ENCODE measurements at places on chromosomes 1 and 21.

DNA sequence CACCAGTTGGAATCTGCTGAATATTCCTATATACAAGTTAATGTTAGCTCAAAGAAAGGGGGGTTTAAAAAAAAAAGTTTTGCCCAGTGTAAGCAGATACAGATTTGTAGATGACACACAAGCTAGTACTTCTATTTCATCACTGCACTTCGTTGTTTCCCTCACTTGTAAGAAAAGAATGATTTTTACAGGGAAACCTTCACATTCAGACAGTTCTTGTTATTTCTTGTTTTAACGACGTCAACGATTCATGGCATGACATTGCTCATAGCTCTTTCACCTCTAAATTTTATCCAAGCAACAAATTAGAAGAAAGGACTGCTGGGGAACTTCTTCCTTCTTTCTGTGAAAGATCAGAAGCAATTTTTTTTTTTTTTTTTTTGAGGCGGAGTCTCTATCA, 25.7 kb upstream of the C1orf105 start:
- no peak for DNase-seq

- DNase-seq, result no peak
Measured at GRCh38 chr1:209648346-209648745, 3.9 kb downstream of the LAMB3 start.

DNA sequence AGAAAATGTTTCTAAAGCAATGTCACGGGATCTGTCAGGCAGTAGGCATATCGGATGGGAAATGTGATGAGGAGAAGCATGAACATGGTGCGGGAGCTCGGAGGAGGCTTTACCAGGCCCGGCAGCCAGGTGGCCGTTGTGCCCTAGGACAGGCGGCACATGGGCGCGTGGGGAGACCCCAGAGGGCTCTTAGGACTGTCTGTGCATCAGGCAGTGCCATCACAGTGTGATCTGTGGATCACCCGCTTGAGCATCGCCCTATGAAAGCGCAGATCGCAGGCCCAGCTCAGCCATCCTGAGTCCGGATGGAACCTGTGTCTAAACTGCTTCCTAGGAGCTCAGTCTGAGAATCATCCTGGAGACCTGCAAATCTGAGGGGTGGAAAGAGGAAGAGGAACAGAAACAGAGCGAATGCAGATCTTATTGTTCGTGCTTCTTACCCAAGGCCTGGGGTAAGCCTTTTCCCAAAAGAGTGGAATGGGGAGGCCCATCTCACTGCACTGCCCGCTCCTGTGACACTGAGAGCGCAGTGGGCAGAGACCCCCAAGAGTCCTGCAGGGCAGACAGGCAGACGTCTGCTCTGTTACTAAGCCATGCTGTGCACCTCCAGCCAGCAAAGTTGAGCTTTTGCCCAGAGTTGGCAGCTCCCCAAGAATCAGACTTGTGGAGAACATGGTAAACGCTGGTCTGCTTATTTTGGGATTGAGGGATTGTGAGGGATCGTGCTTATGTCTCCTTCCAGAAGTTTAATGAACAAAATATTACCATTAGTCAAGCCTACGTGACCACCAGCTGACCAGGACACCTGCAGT, 251.0 kb downstream of the RHOU start:
- DNase-seq, result no peak

- no peak for DNase-seq
Measured at GRCh38 chr1:220817907-220818306, 31.2 kb downstream of the MTARC1 start.

DNA sequence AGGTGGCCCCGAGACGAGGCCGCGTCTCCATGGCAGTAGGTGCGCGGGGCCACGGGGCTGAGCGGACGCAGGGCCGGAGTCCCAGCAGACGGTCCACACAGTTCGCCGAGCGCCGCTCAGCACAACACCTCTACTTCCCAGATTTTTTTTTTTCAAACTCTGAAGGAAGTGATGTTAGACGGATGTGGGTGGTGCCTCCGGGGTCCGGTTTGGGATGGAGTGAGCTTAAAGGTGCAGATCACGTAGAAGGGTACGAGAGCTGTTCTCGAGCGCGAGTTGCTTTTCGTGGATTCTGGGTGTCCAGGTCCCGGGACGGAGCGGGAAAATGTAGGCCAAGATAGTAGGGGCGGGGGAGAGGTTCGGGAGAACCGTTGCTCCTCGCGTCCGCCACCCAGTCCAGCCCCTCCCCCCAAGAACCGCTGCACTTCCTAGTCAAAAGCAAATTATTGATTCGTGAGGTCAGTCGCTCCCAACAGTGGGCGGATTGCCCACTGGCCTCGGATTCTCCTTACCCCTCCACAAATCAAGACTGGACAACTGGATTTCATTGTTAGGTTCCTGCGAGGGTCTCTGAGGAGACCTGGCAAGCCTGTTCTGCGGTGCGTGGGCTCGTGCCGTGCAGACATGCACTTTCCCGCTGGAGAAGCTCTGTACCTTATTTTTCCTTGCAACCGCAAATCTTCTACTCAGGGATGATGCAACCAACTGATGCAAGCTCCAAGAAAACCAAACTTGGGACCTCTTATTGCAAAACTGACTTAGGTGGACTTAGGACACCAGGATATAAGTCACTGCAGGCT, at the start of gene TXNDC12:
Gene TXNDC12, minus strand, starts transcription at position 126 of the 800 bp plus-strand sequence. Its CDS starts 95 bp downstream, at position 31.
- DNase-seq, result peak; percentile 99
